Fibroblast of lung (primary cell): ENCODE measurements at places on chromosomes 13 and 19. TPM values are rescaled to one million over a fixed set of nuclear protein-coding genes. Genes with fewer than 3 reads are reported as not detected.
A peak's percentile ranks its signal among the peaks of the same experiment; 100 is the strongest.

- peak; percentile 57 for DNase-seq
- peak overlapping the region; percentile 24 for H3K4me3 ChIP-seq
- H3K36me3 ChIP-seq: no peaks in the 10 kb centered on the region
- no peaks in the 10 kb centered on the region for H3K4me1 ChIP-seq
- H3K27me3 ChIP-seq: peaks cover 41% of the 10 kb centered on the region
Observed at GRCh38 chr19:33302974-33303790, 848 bp upstream of the CEBPA start.

GRCh38 chr19:5133986-5134595, 165.2 kb downstream of the KDM4B start:
- no peak overlapping the region for H3K27ac ChIP-seq
- DNase-seq: no peak
- H3K27me3 ChIP-seq: no peaks in the 10 kb centered on the region
- H3K36me3 ChIP-seq: peaks cover 13% of the 10 kb centered on the region
- H3K4me1 ChIP-seq: no peaks in the 10 kb centered on the region

DNA sequence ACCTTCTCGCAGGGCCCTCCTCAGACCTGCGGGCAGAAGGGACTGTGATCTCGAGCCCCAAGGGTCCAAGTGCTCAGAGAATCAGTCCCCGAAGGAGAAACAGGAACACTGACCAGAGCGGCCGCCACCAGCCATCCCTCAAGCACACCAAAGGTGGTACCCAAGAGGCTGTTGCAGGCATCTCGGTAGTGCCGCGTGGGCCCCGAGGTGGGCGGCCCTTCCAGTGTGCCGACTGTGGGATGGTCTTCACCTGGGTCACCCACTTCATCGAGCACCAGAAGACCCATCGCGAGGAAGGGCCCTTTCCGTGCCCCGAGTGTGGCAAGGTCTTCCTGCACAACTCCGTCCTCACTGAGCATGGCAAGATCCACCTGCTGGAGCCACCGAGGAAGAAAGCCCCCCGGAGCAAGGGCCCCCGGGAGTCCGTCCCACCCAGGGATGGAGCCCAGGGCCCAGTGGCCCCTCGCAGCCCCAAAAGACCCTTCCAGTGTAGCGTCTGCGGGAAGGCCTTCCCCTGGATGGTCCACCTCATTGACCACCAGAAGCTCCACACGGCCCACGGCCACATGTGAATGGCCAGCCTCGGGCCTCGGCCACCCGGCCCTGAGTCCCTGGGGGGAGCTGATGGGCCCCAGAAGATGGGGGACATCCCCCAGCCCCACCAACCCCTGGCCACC, 5.5 kb upstream of the ZNF135 start:
- DNase-seq: no peak
- H3K4me1 ChIP-seq: no peaks in the 10 kb centered on the region
- no peaks in the 10 kb centered on the region for H3K27me3 ChIP-seq
- no peak overlapping the region for H3K27ac ChIP-seq
- H3K4me3 ChIP-seq: no peak overlapping the region

Gene NLRP11
- polyA plus RNA-seq: not detected in 2 replicates

- peaks cover 15% of the 10 kb centered on the region for H3K4me1 ChIP-seq
- peak overlapping the region; percentile 58 for H3K4me3 ChIP-seq
- no peak for DNase-seq
- H3K27ac ChIP-seq: peak overlapping the region; percentile 13
- no peaks in the 10 kb centered on the region for H3K36me3 ChIP-seq
Observed at GRCh38 chr19:10416083-10416379, 4.3 kb upstream of the PDE4A start.

DNA sequence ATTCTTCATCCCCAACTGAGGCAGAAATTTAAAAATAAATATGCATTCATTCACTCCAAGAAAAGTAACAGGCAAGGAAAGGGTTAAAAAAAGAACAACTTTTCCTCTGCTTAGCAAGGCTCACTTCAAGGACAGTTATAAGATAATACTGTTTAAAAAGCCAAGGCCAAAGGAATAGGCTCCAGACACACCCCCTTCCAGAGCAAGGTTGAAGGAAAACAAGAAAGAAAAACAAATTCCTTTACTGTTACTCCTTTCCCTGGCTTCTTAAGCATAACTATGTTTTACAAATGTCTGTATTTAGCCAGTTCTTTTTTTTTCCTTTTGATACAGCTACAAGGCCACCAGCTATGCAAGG, 8.5 kb downstream of the SIGLEC11 start:
- peaks cover 5% of the 10 kb centered on the region for H3K4me1 ChIP-seq
- H3K4me3 ChIP-seq: no peak overlapping the region
- H3K27me3 ChIP-seq: peaks cover 2% of the 10 kb centered on the region

DNA sequence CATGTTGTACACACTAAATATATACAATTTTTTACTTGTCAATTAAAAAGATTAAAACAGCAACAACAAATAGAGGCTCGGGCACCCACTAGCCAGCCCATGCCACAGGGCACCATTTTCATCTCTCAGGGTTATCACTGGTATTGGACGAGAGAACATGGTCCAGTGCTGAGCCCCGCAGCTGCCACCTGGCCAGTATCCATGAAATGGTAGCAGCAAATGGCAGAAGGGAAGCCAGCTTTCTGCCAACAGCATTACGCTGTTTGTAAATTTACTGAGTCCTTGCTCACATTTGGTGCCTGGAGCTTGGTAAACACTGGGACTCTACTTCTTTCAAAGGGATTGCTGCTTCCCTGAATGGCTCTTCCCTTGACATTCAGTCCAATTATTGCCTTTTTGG, 87.9 kb upstream of the WASF3 start:
- H3K4me1 ChIP-seq: peaks cover 3% of the 10 kb centered on the region
- no peak overlapping the region for H3K4me3 ChIP-seq
- no peak for DNase-seq

- no peaks in the 10 kb centered on the region for H3K27me3 ChIP-seq
- H3K4me1 ChIP-seq: no peaks in the 10 kb centered on the region
- H3K27ac ChIP-seq: no peak overlapping the region
- no peak for DNase-seq
- no peaks in the 10 kb centered on the region for H3K36me3 ChIP-seq
Observed at GRCh38 chr13:98955336-98955735, 22.5 kb downstream of the DOCK9 start.

DNA sequence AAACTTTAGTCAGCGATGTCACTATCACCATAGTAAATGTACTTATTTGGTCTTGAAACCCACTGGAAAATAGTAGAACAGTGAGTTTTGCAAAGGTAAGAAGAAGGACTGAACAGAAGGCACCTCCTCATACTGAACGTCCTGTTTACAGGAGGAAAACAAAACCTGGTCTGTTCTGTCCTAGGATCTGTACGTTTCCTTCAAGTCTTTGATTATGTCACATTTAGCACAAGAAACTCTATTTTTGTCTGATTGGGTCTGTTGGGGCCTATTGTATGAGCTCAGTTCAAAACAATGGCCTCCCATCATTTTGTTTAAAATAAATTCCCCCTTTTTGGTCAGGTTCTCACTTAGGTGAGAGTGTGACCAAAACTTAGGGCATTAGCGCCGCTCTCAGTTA, 11.2 kb upstream of the CFAP97D2 start:
- peaks cover 18% of the 10 kb centered on the region for H3K27me3 ChIP-seq
- no peaks in the 10 kb centered on the region for H3K36me3 ChIP-seq
- no peak overlapping the region for H3K4me3 ChIP-seq
- no peaks in the 10 kb centered on the region for H3K4me1 ChIP-seq
- H3K27ac ChIP-seq: no peak overlapping the region

DNA sequence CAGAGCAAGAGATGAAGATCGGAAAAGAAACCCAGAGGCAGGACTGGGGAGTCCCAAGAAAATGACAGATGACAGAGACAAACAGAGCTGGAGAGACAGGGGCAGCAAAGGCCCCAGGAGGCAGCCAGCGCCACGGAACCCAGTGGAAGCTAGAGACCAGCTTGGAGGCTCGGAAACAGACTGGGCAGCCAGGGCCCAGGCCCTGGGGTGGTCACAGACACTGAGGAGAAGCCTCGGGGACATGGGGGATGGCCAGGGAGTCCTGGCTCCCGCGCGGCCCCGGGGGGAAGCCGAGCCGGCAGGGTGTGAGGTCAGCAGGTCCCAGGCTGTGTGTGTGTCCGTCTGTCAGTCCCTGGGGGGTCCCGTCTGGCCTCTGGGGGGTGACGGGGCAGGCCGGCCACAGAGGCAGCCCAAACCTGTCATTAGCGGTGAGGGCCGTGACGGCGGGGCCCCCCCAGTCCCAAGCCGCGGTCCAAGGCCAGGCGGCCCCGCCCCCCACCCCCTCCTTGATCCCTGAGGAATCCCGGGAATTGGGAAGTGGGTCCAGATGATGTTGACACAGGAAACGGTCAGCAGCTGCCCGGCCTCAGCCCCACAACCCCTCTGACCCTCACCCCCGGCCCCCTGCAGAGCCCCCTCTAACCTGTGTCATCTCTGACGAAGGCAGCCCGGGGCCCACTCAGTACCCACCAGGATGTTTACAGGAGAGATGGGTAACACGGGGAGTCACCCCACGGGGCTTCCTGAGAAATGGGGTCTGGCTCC, 2.5 kb upstream of the TMEM190 start:
- no peaks in the 10 kb centered on the region for H3K36me3 ChIP-seq
- H3K27me3 ChIP-seq: no peaks in the 10 kb centered on the region
- H3K27ac ChIP-seq: no peak overlapping the region
- H3K4me3 ChIP-seq: no peak overlapping the region
- DNase-seq: peak; percentile 52
- peaks cover 9% of the 10 kb centered on the region for H3K4me1 ChIP-seq

Gene KCNJ14
- 0.15 and 0.18 TPM in 2 replicates for polyA plus RNA-seq
